ENCODE measurements at places on chromosomes 12 and 14.

GRCh38 chr14:31051511-31051910 lies 25.3 kb upstream of the STRN3 start:
- no peak for DNase-seq

- DNase-seq: no peak
Measured at GRCh38 chr14:63273129-63273528, 45.6 kb downstream of the GPHB5 start.

- no peak for DNase-seq
Measured at GRCh38 chr12:1322821-1323220, 271.6 kb downstream of the FBXL14 start.

GRCh38 chr14:69986336-69986735 lies 107.1 kb downstream of the SMOC1 start:
- no peak for DNase-seq

DNA sequence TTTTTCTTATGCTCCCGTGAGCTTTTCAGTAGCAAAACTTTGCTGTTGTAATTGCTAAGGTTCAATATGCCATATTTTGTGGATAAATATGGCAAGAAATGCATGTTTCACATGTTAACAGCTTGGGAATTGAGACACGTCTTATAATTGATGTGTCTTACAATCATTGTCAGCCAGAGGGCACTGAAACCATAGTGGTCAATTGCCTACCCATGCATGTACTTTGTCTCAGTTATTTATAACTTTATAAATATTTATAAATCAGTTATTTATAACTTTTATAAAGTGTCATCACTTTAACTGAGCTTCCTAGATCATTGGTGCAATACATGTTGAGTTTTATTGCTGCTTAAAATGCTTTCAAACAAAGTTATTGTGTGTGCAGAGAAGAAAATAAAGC lies 82.0 kb downstream of the CATSPERB start:
- DNase-seq: no peak

DNA sequence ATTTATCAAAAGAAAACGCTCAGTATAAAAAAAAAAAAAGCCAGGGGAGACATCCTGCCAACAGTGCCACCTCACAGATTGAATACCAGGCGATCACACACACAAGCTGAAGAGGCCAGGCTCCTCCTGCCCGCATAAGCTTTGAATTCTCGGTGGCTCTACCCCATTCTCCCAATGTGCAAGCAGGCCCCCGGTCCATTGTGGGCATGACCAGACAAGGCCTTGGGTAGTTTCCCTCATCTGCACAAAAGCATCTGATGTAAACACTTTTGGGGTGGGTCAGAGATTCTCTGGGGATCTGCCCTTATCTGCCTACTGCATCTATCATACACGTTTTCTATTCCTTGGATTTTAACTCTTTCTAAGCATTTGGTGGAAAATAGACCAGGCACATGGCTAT lies 16.2 kb downstream of the KLRF2 start:
- no peak for DNase-seq

- no peak for DNase-seq
Measured at GRCh38 chr14:92397953-92398564, 75.1 kb downstream of the SLC24A4 start.

GRCh38 chr12:92537290-92537960 lies 165.4 kb upstream of the PLEKHG7 start:
- DNase-seq: no peak

- DNase-seq: peak; percentile 61
Measured at GRCh38 chr14:24710403-24711112, 76.6 kb upstream of the GZMB start.

DNA sequence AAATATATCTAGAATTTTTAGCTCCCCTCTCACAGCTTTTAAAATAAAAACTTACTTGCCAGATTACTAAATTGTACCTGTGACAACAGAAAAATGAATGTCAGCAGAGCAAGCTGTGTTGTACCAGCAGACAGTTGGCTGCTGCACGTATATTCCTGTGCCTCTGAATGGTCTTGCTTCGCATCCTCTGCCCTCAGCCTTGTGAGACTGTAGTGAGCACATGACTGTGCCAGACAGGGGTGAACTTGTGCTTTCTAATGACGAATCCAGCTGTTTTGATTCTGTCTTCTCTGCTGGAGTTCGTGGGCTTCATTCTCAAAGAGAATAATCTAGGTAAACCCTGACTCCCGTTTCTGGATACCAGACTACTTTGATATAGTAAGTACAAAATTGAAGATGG lies 58.3 kb upstream of the FRMD6 start:
- no peak for DNase-seq

DNA sequence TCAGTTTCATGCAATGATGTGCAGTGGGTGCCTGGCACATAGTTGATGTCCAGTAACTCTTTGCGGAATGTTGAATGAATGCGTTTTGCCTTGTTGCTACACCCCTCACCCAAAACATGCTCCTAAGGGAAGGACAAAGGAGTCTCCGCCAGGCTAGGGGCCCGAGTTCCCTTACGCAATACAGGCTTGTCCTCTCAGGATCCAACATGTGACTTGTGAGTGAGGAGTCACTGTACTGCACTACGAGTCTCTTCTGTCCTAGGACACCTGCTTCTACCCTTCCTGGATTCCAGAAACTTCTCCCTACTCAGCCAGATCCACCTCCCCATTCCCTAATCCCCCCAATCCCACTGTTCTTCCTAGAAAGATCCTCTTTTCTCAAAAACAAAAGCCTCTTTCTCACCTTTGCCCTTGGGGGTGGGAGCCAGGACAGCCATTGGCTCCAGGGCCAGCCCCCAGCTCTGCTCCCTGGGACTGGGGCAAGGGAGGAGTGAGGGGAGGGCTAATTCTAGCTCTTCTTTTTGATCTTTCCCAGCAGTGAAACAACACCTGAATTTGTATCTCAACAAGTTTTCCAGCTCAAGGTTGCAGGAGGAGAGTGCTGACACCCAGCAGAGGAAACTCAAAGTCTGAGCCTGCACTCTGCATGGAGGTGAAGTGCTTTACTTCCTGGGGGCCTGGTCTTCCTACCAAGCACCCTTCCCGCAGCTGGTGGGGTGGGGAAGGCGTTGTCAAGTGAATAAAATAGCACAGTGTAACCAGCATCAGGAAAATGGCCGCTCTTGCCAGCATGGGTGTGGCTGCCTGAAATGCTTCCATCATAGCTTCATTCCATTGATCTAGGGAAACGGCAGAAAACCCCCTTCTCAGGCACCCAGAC lies 3.4 kb upstream of the OTUB2 start:
- no peak for DNase-seq

GRCh38 chr12:45112306-45112705 lies 61.4 kb upstream of the DBX2 start:
- DNase-seq: no peak

DNA sequence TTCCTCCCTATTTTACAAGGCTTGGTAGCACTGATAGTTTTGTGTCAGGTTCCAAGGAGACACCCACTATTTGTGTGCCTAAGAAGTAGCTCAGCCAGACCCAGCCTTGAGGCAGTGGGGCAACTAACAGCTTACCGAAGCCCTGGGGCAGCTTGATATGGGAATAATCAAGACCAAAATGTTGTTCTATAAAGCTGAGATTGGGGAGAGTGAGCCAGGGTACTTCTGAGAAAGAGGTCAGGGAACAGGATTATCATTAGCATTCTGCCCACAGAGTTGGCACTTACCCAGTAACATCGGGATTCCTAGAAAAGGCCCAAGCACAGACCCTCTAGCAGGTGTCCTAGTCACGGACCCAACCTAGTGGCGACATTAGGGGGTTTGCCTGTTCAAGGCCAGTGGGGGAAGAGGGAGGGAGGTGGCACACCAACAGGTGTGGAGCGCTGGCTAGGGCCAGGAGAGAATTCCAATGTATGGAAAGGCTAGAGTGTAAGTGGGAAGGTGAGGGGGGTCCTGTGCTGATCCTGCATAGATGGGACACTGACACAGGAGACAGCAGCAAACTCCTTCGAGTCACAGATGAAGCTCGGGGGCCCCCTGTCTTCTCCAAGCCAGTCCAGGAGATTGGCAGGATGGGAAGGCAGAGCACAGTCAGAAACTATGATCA lies 4.9 kb downstream of the PPP1R3E start:
- no peak for DNase-seq

DNA sequence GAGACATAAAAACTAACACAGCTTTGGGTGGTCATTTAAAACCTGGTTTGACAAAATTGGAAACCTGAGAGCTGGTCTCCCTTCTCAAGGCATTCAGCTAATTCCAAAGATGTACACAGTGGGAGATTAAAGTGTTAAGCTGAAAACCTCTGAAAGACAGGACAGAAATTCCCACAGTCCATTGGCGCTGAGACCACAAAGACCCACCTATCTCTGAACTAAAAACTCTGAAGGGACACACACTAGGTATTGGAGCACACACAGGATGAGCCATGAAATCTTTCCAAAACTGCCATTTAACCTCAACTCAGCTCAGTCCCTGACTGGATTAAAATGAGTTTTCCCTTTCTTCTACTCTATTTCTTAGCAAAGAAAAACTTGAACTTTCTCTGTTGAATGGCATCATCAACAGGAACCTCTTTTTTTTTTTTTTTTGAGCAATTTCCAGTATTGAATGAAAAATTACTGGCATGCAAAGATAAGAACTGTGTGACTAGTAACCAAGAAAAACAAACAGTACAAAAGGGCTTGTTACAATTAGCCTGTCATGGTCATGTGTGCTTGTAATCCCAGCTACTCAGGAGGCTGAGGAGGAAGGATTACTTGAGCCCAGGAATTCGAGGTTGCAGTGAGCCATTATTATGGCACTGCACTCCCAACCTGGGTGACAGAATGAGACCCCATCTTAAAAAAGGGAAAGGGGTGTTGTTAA lies 82.4 kb downstream of the IPO8 start:
- no peak for DNase-seq

DNA sequence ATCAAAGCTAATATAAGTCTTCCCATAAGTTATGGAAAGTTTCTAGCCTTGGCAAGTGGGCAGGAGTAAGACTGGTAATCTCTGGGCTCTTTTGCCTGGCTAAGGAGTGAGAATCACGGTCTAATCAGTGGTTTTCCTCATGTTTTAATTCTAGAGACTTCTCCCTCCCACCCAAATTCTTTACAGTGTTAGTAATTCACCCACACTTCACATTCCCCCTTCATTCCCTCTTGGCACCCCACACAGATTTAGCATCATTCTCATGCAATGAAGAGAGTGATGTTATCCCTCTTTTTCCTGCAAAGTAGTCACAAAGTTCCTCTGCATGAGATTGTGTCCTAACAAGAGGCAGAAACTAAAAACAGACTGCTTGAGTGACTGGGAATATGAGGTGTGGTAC lies 28.6 kb upstream of the CACNA2D4 start:
- DNase-seq: no peak

DNA sequence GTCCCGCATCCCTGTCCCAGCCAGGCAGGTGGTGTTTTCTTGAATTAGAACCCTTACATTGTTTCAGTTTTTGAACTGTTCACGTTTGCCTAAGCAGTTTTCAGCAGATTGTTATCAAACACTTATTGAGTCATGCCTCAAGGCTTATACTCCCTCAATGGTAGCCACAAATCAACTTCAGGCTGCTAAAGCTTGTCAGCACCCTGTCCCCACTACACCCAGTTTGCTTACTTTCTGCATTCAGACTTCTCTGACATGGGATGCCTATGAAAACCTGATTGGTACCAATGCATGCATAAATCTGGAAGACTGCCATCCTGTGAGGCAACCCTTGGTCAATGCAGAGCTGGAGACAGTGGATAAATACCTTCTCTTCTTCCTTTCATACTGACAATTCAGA lies 225.4 kb downstream of the BTG1 start:
- DNase-seq: no peak

GRCh38 chr14:104925214-104925854 lies 655 bp downstream of the PLD4 start:
- DNase-seq: no peak

- DNase-seq: peak; percentile 28
Measured at GRCh38 chr12:126069549-126070165, 1004.4 kb downstream of the AACS start.

- DNase-seq: no peak
Measured at GRCh38 chr12:66879409-66879808, 200.5 kb upstream of the GRIP1 start.

GRCh38 chr14:56064513-56064912 lies 53.7 kb upstream of the PELI2 start:
- DNase-seq: no peak

GRCh38 chr14:54803396-54803795 lies 99.2 kb downstream of the GCH1 start:
- no peak for DNase-seq

GRCh38 chr14:22099942-22100763 lies 426.5 kb upstream of the OR4E1 start:
- peak; percentile 54 for DNase-seq

GRCh38 chr14:71725922-71726579 lies 206.2 kb upstream of the RGS6 start:
- DNase-seq: no peak

All from activated naive CD4-positive, alpha-beta T cell treated with Interleukin-2 at 50 U/mL for 16 hours (primary cell).